CD8-positive, alpha-beta memory T cell (primary cell): ENCODE measurements at places on chromosomes 2 and 18. TPM values are rescaled to one million over a fixed set of nuclear protein-coding genes. Genes with fewer than 3 reads are reported as not detected.

GRCh38 chr18:57426187-57426586 is 9.0 kb upstream of the ONECUT2 start:
- DNase-seq: no peak
- H3K27me3 ChIP-seq: peaks cover 23% of the 10 kb centered on the region
- H3K4me1 ChIP-seq: no peaks in the 10 kb centered on the region
- no peak overlapping the region for H3K27ac ChIP-seq
- H3K4me3 ChIP-seq: no peak overlapping the region

The EPB41L3 gene
- 1.2 TPM for total RNA-seq

- no peak overlapping the region for H3K4me3 ChIP-seq
- no peak overlapping the region for H3K27ac ChIP-seq
- DNase-seq: no peak
- no peaks in the 10 kb centered on the region for H3K27me3 ChIP-seq
- H3K36me3 ChIP-seq: no peaks in the 10 kb centered on the region
- H3K4me1 ChIP-seq: no peaks in the 10 kb centered on the region
Observed at GRCh38 chr2:189109921-189110397, 69.6 kb downstream of the COL5A2 start.

- H3K4me1 ChIP-seq: peaks cover 11% of the 10 kb centered on the region
- no peak for DNase-seq
- H3K36me3 ChIP-seq: no peaks in the 10 kb centered on the region
- H3K27ac ChIP-seq: no peak overlapping the region
- H3K27me3 ChIP-seq: no peaks in the 10 kb centered on the region
Observed at GRCh38 chr2:234348081-234348480, 148.8 kb downstream of the ARL4C start.

DNA sequence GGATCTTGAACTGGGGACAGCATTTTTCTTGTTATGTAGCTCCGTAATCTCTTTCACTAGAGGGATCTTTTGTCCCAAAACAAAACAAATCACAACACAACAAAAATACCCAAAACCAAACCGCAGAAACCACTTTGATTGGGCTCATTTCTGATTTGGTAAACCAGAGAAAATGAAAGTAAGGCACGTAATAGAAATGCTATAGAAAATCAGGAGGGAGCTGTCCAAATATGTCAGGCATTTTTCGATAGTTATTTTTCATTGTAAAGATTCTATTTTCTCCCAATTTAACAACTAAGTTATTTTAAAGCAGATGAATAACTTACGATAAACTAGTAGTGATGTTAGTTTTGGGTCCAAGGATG is 406.5 kb downstream of the XIRP2 start:
- no peak overlapping the region for H3K4me3 ChIP-seq
- no peak overlapping the region for H3K27ac ChIP-seq
- no peak for DNase-seq
- peaks cover 8% of the 10 kb centered on the region for H3K4me1 ChIP-seq

GRCh38 chr18:26471027-26471426 is 77.3 kb downstream of the KCTD1 start:
- no peak overlapping the region for H3K27ac ChIP-seq
- H3K27me3 ChIP-seq: no peaks in the 10 kb centered on the region
- no peak overlapping the region for H3K4me3 ChIP-seq
- H3K36me3 ChIP-seq: no peaks in the 10 kb centered on the region

- no peak overlapping the region for H3K4me3 ChIP-seq
- no peak overlapping the region for H3K27ac ChIP-seq
- H3K27me3 ChIP-seq: no peaks in the 10 kb centered on the region
- H3K4me1 ChIP-seq: peaks cover 65% of the 10 kb centered on the region
Observed at GRCh38 chr2:157466764-157467163, 22.9 kb upstream of the CYTIP start.

DNA sequence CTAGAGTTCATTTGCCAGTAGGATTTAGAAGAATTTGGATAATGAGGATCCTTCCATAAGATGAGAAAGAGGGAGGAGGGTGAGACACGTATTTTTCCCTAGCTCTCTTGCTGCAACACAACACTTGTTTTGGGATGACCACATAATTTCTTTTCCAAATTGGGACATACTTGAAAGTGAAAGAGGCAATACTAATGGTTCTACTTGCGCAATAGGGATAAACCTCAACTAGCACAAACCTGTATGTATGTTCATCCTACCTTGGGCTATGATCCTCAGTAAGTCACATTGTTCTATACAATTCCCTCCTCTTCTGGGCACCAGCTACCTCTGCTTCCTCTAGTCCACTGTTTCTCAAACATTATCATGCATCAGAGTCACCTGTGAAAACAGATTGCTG is 1208.8 kb upstream of the LRRTM1 start:
- no peak overlapping the region for H3K4me3 ChIP-seq
- DNase-seq: no peak
- no peaks in the 10 kb centered on the region for H3K36me3 ChIP-seq
- no peaks in the 10 kb centered on the region for H3K4me1 ChIP-seq
- H3K27me3 ChIP-seq: no peaks in the 10 kb centered on the region

GRCh38 chr2:160200921-160201320 is 849 bp upstream of the ITGB6 start:
- no peak for DNase-seq
- H3K4me1 ChIP-seq: no peaks in the 10 kb centered on the region
- no peaks in the 10 kb centered on the region for H3K27me3 ChIP-seq
- no peak overlapping the region for H3K27ac ChIP-seq
- no peak overlapping the region for H3K4me3 ChIP-seq

The CDKL4 gene
- total RNA-seq: 0.13 TPM
